ENCODE measurements at places on chromosomes 1 and 21.
A peak's percentile ranks its signal among the peaks of the same experiment; 100 is the strongest.

- DNase-seq: no peak
Observed at GRCh38 chr1:218718206-218718605, 373.1 kb downstream of the TGFB2 start.

DNA sequence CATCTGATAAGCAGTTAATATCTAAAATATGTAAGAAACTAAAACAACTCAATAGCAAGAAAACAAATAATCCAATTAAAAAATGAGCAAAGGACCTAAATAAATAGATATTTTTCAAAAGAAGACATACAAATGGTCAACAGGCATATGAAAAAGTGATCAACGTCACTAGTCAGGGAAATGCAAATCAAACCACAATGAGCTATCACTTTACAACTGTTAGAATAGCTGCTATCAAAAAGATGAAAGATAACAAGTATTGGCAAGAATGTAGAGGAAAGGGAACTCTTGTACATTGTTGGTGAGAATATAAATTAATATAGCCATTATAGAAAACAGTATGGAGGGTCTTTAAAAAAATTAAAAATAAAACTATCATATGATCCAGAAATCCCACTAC is 40.7 kb upstream of the NEK7 start:
- no peak for DNase-seq

- no peak for DNase-seq
Observed at GRCh38 chr1:198167436-198167934, 10.7 kb downstream of the NEK7 start.

DNA sequence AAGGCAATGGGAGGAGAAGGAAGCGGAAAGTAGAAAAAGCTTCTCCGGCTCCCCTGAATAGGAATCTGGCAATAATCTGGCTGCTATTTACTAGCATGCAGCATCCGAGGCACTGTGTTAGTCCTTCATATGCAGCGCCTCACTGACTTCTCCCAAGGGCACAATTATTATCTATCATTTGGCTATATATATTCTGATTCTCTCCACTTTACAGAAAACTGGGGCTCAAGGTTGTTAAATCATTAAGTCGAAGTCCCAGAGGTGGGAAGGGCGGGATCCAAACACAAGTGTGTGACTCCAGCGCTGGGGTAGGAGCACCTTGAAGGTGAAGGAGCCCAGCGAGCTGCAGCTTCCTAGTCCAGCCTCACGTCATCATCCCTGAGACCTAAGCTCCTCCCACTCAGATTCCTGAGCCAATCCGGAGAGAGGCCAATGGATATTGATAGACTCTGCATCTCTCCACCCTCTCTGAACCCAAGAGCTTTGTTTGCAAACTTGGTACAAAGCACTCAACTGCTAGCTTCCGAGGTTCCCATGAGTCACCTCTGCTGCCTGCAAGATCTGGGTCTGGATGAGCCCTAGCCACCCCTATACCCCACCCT is 16.6 kb upstream of the EYA3 start:
- DNase-seq: no peak

GRCh38 chr1:161792740-161793139 is 26.6 kb downstream of the ATF6 start:
- DNase-seq: peak; percentile 26

DNA sequence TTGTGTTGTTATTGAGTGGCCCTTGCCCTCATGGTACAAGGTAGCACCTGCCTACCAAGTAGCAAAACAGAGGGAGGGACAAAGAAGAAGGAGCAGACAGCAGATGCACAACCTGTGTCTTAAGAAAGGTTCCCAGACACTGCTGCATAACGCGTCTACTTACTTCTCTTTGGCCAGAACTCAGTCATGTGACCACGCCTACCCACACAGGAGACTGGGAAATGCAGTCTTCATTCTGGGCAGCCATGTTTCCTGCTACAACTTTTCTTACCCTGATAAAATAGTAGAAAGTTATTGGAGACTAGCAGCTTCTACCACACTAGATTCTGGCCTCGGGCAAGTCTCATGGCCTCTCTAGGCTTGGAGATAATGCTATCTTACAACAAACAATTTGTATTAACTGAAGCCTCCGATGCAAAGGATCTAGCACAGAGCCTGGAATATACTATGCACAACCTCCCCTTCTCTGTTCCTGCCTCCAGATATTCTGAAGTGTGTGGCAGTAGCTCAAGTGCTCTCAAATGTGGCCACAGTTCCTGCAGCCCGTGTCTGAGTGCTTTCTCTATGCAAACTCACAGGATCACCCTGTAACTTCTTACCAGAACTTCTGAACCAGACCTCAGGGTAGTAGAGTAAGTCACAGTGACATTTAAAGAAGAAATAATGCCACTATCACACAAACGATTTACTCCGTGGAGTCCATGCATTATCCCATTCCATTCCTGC is 34.1 kb upstream of the BTG2 start:
- DNase-seq: peak; percentile 72

DNA sequence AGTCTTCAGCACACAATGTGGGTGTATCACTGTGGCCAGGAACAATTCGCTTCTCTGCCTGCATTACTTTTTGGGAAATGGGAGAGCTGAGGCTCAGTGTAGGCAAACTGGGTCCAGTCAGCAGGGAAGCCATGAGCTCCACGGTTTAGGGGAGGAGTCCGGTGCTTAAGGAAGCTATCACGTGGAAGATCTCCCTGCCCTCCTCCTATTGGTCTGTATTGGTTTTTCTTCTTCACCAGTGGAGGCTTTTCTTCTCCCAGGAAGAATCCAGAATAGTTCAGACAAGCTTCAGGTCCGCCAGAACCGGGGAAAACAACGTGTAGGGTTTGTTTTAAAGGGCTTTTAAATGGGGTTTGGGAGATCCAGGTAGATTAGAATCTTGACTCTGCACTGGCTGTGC is 156.2 kb upstream of the CAMK1G start:
- no peak for DNase-seq

DNA sequence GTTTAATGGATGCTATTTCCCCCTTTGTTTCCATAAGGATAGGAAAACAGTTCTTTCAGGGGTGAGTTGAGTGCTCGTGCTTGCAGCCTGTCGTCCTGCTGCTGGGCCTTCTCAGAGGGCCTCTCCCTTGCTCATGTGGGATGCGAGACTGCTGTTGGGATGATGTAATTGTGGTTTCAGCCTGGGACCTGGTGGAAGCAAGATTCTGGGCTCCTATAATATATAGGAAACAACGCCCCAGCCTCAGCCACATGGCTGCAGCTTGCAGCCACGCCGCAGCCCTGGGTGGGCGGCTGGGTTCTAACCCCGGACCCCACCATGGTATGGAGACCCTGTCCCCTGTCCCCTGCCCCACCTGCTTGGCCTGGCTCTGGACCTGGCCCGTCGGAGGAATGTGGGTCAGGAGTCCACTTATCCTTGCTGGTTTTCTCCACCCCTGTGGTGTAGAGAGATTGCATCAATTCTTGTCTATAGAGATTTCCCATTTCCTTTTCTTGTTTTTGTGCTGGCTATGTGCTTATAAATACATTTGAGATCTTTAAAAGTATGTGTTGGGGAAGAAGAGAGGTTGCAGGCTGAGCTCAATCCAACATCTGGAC is 357.8 kb downstream of the SIPA1L2 start:
- no peak for DNase-seq

DNA sequence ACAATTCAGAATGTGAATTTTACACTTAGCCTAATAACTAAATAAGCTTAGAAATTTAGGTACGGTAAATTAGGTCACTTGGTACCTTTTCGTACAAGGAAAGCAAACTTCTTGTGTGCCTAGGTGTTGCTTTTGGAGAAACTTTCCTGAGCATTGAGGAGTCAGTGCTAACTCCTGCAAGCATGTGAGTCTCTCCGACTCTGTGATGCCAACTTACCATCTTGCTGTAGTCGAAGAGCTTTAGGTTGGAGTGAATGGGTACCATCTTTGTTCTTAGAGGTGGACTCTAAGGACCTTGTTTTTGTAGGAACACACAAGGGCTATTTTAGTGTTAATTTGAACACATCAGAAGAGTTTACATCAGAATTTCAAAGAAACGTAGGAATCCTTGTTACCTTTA is 688.9 kb downstream of the USP25 start:
- DNase-seq: no peak

DNA sequence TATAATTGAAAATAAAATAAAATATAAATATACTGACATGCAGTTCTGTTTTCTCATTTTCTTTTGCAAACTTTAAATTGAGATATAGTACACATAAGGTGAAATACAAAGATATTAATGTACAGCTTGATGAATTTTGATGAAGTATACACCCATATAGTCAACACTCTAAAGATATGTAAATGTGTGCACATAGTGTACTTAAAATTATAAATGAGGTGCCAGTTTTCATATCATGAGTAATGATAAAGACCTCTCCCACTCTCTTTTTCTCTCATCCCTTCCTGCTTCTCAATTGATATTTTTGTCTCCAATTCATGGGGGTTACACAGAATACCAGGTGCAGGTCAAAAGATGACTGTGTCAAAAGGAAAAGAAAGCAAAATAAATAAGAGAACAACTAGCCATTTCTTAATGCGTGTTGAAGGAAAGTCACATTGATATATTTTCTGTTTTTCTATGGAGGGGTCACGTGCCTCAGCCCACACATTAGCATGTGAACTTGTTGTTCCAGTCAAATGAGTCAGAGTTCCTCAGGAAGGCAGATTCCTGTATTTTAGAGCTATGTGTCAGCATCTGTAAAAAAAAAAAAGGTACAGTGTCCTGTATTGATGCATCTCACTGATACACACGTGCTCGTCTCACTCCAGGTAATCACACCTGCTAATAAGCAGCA is 64.3 kb upstream of the HOOK1 start:
- DNase-seq: no peak

DNA sequence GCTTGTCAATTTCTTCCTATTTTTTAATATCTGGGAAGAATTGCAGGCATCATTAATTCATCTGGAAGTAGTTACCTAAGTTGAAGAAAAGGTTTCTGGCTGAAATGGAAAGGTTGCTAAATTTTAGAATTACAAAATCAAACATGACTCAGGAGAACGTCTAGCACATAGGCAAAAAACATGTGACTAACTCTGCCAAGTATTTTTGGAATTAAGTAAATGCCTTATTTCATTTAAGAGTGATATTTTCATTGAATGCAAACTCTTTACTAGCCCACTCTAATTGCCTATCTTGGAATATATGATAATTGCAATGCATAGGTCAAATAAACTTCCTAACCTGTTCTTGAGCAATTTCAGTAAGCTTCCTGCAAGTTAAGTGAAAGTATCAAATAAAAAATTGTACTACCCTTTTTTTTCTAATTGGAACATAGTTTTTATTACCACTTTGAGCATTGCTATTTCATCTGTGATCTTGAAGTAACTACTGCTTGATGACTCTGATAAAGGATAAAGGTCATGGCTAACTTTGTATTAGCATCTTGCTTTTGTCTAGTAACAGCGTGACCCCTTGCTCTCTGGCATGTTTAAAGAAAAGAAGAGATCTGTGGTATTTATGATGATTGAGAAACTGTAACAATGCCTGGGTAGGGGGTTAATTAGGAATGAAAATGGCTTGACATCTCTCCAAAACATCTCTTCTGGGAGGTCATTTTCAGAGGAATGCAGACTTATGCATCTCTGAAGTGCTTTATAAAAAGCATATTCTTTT is 208.3 kb upstream of the NCAM2 start:
- no peak for DNase-seq

GRCh38 chr1:158999316-159000069 is 10.2 kb upstream of the IFI16 start:
- no peak for DNase-seq

- no peak for DNase-seq
Observed at GRCh38 chr1:21099034-21099868, 77.4 kb downstream of the EIF4G3 start.

DNA sequence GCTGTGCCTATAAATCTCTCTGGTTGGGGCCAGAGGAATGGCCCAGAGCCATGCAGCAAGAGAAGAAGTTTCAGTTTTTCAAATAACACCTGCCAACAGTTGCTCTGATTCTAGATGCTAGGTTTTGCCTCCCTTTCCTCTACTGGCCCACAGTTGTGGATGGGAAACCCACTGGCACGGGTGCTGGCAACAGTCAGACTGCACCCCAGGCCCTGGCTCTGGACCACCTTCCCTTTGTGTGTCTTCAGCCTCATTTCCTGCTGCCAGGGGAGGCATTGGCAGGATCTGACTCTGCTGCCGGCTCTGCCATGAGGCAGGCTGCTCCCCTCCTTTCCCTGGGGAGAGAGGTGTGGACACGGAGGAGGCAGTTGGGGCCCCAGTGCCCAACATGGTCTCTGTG is 142.0 kb downstream of the IGSF21 start:
- DNase-seq: no peak

- DNase-seq: peak; percentile 19
Observed at GRCh38 chr1:220893701-220894024, 14.4 kb downstream of the HLX start.

DNA sequence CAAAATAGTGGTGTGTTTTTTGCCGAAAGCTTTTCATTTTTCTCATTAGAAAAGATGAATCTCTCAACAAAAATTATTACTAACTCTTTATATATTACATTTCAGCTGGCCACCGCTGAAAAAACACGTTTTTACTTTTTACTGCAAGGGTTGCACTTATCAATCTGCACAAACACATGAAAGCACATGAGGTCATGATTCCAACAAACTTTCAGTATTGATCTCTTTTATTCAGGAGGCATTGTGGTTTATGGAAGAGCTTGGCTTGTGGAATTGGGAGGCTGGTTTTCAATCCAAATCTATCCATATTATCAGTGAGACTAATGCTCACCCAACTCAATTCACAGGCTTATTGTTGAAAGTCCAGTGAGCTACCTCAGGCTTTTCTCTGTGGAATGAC is 20.6 kb upstream of the LPGAT1 start:
- no peak for DNase-seq

DNA sequence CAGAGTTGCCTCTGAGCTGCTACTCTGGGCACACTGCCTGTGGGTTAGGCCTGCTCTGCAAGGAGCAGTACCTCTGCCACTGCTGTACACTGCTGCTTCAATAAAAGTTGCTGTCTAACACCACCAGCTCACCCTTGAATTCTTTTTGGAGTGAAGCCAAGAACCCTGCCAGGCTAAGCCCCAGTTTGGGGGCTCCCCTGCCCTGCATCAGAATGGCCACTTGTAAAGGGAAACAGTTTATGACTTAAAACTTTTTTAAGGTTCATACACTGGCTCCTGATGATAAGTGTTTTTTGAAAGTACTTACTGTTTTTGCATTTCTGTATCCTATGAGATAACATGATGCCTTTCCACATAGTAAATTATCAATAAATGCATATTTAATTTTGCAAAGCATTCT is 310.0 kb downstream of the LMO4 start:
- no peak for DNase-seq
